ENCODE measurements at places on chromosomes 2 and 18.
A peak's percentile ranks its signal among the peaks of the same experiment; 100 is the strongest.

DNA sequence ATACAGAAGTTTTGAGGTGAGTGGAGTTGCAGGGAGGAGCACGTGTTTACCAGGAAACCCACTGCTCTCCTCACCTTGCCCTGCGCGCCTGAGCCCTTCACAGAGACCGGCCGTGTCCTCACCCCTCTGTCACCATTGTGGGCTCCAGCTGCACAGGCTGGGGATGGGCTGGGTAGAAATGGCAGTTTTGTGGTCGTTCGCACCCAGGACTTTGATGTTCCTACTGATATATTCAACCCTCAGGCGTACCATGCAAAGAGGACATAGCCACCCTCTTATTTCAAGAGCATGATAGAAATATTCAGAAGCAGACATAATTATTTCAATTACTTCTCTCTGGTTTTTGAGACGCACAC lies 78.2 kb downstream of the GBX2 start:
- no peak for DNase-seq

DNA sequence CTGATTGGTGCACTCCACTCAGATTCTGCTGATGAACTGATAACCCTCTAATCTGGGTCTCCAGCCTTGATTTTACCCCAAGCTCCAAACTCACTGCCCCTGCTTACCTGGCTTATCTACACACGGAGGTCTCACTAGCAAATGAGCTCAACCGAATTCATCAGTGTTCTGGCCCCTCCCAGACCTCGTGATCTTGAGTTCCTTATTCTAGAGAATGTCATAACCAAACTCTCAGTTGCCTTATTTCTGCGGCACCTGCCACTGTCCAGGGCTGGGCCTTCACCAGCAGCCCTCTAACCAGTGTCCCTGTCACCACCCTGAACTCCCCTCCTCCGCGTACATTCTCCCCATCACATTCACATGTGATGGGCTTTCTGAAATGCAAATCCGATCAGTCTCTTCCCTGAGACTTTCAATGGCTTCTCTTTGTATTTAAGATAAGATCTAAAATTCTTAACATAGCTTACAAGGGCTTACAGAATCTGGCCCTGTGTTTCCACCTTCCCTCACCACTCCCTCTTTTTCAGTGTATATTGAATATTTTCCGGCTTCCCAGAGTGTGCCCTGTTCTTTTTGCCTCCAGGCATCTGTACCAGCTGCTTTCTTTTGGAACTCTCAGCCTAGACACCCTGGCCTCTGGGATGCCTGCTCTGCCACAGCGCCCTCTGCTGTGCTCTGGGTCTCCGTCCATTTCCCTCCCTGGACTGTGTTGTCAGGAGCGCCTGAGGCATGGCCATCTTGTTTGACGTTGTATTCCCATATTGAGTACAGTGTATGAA lies 31.1 kb downstream of the NAB1 start:
- peak; percentile 41 for DNase-seq

GRCh38 chr18:9437021-9437437 lies 38.3 kb upstream of the RALBP1 start:
- peak; percentile 54 for DNase-seq

DNA sequence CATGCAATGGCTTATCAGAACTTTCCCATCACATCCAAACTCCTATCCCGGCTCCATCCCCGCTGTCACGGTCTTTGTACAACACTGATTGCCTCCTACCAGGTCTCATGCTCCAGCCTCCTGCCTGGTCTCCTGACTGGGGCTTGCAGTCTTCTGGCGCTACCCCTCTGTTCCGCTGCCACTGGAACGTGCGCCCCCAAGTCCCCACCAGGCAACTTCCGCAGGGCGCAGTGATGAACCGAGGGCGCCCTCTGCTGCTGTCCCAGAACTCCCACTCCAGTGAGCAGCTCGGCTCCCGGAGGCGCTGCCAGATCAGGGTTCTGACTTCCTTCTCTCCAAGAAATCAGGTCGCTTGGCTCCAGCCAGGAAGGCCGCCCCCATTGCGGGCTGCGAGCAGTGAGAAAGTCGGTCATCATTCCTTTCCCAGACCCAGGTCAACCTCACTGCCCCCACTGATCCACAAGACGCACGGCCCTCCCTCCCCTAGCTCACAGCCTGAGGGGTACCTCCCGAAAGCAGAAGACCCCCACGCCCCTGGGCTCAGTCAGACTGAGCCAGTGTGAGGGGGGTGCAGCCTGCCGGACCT lies 43.9 kb upstream of the RAB11FIP5 start:
- peak; percentile 65 for DNase-seq

GRCh38 chr2:141501752-141502151 lies 629.1 kb downstream of the LRP1B start:
- peak; percentile 8 for DNase-seq

DNA sequence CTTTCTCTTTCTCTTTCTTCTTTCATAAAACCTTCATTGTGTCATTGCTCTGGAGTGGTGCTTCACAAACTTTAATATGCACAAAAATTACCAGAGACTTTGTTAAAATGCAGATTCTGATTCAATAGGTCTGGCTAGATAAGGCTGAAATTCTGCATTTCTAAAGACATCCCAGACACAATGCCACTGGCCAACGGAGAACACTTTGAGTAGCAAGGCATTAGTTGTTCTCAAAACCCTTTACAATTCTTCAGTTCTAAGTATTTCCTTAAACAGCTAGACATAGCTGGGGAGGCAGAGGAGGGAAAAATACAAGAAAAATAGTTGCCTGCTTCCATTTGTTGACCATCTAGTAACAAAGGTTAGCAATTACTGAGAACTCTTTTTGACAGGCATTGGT lies 101.8 kb upstream of the PIK3C3 start:
- DNase-seq: no peak

- no peak for DNase-seq
Observed at GRCh38 chr2:174399171-174399570, 3.6 kb downstream of the SCRN3 start.

DNA sequence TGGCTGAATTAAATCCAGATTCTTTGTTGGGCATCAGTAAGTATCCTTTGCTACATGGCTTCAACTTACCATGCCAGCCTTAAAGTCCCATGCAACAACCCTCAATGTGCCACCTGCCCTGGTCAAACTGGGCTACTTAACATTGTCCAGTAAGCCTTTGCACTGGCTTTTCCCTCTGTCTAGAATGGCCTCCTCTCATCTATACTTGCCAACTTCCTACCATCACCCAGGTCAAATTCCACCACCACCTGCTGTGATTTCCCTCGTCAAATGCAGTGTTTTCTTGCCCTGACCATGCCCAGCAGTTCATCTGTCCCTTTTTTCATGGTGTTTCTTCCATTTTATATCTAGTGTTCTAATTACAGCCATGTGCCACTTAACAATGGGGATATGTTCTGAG lies 5.7 kb downstream of the KLHL23 start:
- no peak for DNase-seq

DNA sequence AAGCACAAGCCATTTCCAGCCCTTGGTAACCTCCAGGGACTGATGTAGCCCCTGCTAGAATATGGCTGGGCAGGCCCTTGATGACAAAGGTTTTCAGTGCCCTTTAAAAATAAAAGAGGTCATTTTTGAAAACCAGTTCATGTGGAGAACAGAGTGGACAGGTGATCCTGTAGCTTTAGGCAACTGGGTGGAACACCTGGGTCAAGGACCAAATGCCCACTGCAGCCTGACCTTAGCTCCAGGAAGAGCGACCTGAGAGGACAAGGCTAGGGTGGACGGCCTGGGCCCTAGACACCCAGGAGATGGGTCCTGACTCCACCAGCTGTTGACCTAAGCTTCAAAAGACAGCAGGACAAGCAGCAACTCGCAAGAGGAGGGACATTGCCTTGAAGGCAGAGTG lies 116.6 kb downstream of the LIPG start:
- DNase-seq: no peak

- peak; percentile 80 for DNase-seq
Observed at GRCh38 chr2:8229546-8229986, 452.3 kb upstream of the ID2 start.

GRCh38 chr18:23226391-23226790 lies 91.1 kb downstream of the CABLES1 start:
- no peak for DNase-seq

- no peak for DNase-seq
Observed at GRCh38 chr2:1236606-1237005, 176.7 kb upstream of the TPO start.

DNA sequence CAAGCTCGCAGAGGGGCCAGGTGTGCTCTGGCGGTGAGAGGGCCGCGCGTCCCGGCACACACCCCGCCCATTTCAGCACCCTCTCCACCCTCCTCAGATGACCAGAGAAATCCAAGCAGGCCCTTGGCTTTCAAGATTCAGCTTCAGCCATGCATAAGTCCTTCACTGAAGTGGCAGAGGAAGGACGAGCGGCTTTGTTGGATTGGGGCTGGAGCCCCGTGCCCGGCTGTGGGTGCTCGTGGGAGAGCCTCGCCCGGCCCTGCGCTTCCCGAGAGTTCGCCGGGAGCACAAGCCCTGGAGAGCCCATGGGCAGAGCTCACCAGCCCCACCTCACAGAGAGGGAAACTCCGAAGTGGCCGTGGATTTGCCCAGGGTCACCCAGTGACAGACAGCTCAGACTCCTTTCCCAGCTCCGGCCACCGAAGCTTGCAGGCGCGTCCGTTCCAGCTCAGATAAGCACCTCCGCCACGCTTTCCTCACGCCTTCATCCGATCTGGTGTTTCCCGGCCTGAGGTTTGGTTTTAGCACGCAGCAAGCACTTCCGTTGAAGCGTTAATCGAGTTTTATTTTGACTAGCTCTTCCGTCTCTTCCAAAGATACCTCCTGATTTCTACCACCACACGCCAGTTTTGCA lies 45.6 kb upstream of the MTCL1 start:
- DNase-seq: no peak

- DNase-seq: no peak
Observed at GRCh38 chr2:204663816-204664425, 118.6 kb downstream of the PARD3B start.

DNA sequence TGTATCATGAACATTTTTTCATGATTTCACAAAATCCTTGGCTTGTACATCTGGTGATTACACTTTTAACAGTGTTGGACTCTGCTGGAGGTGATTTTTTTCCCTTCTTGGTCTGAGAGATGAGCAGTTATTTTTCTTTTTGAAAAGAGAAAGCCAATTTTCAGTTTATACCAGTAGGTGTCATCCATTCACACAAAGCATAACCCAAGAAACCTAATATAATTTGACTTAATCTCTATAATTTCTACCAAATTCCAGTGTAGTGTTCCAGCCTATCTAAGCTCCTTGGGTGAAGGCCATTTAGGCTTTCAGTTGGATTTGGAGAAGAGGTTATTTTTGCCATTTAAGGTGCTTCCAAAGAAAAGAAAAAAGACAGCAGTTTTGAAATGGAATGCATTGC lies 7.7 kb upstream of the ICOS start:
- DNase-seq: peak; percentile 17

DNA sequence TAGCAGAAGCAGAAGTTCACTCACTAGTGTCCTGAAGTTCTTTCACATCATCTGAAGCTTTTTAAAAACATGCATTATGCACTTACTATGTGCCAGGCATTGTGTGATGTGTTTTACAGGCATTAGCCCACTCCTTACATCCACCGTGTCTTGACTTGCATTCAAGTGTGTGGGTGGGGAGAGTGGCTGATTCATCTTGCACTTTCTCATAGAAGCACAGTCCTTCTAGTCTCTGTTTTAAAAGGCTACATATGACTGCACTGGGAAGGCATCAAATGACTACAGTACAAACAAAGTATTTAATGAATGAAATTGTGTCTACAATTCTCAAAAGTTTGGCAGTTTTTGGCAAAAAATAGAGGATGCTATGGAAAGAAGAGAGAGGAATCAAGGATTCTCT lies 21.6 kb upstream of the DSC3 start:
- DNase-seq: no peak

DNA sequence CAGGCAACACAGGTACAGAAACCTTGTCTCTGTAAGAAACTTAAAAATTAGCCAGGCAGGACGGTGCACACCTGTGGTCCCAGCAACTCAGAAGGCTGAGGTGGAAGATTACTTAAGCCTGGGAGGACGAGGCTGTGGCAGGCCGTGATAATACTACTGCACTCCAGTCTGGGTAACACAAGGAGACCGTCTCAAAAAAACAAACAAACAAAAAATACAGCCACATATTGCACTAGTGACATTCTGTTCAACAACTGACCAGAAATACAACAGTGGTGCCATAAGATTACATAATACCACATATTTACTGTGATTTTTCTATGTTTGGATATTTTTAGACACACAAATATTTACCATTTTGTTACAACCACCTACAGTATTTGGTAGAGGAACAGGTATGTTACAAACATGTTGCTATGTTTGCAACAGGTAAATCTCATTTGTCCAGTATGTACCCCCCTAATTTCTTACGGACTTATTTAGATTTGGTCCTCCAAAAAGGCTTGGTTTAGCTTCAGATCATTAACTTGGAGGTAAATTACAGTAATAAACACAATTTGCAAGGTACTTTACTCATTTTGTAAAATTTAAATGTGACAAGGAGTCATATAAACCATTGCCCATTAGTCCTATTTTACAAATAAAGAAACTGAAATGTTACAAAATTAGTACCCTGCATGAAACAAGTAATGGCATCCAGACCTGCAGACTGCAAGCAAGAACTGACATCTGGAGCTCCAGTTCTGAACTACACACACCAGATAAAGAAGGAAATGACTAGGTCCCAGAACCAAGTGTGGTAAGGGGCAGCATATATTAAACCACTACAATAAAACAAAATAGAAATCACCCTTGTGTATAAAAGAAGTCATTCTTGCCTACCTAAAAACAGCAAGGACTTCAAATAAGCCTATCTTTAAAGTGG lies 36.8 kb downstream of the TRIP12 start:
- no peak for DNase-seq

DNA sequence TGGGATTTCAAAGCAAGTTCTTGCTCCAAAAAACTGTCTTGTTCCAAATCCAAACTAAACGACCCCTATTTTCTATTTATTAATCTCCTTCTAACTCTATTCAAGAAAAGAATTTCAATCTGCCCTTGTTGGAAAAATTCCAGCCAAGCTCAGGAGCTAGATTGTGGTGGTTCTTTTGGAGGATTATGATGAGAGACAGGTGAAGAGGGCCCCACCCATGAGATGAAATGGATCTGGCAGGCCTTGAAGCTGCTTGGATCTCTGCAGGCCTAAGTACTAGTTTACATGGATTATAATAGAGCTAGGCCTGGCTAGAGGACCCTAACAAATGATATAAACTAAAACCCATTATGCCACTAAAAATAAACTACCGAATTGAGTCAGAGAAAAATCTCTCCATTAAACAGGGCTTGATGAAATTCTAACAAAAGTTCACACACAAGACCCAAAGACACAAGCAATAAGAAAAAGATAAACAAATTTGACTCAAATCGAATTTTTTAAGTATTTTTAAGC lies 101.6 kb downstream of the GFPT1 start:
- DNase-seq: no peak

GRCh38 chr2:61670591-61671501 lies 132.7 kb upstream of the XPO1 start:
- DNase-seq: peak; percentile 11

DNA sequence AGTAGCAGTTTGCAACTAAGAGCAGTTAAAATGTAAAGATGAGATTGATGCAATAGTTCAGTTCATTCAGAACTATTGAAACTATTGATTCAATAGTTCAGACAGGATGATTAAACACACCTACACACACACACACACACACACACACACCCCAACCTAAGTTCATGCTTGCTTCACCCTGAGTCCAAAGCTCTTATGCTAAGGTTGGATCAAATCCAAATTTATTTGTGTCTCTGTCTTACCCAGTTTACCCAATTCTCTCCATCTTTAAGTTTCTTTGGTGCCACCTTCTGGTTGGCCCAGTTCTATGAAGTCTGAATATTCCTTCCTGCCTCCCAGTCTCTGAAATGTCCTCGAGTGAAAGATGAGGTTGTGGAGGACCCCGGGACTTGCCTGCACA lies 5.1 kb downstream of the SERPINB8 start:
- peak; percentile 22 for DNase-seq
